ENCODE measurements at places on chromosomes 5 and 9.

DNA sequence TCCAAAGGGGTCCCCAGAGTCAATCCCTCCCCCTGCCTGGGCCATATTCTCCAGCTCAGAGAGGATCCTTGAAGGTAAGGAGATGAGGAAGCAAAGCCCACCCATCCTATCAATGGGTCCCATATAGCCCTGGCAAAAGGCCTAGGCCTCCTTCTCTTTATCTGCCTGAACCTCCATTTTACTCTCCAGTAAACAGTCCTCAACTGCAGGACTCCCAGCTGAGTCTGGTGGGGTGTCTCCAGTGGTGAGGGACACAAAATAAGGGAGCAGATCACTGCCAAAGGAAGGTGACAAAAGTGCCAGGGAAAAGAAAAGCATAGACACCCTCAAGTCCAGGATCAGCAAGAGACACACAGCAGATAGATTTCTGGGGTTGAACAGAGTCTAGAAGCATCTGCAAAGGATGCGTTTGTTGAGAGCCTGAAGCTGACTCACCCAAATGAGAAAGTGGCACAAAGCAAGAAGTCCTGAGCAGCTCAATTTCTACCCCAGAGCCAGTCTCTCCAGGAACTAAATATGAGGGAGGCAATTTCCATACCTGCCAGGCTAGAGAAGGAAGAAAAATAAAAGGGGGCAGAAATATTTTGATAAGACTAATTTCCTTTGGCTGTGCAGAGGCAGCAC lies 2.7 kb upstream of the EBF1 start:
- no peak for DNase-seq

GRCh38 chr9:137128158-137128861 lies 10.6 kb upstream of the GRIN1 start:
- DNase-seq = peak; percentile 29

- no peak for DNase-seq
Observed at GRCh38 chr9:97768746-97769145, 71.6 kb upstream of the XPA start.

DNA sequence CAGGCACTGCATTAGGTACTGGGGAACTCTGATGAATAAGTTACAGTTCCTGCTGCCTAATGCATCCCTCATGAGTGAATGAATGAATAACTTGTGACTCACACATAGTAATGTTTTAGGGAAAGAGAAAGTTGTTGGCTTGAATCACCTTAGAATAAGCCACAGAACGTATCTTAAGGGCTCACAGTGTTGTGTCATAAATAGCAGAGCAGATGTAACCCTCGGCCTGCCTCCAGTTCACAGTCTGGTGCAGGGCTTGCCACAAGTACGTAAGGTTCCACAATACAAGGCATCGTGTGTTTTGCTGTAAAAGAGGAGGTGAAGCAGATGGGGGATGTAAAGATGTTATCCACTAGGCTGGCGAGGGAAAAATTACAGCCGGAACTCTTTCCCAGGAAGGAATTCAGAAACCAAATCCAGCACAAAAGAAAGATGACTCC lies 218.7 kb downstream of the TRPM3 start:
- DNase-seq = no peak

GRCh38 chr9:129013674-129014073 lies 14.5 kb downstream of the SH3GLB2 start:
- no peak for DNase-seq

DNA sequence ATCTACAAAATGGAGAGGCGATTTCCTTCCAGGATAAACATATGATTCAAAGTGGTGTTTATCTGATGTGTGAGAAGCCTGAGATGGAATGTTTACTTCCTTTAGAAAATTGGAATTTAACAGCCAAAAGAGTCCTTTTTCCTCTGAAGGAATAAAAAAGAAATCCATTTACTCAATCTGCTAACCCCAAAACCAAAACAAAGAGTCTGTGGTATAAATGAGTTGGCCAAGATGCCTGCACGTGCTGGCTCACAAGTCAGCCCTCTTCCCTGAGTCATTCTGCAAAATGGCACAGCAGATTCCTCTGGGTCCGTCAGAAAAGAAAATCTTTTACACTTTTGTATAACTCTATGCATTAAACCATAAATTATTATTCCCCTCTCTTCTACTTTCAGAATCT lies 60.8 kb downstream of the EBF1 start:
- DNase-seq = no peak

- no peak for DNase-seq
Observed at GRCh38 chr5:10329446-10329819, 21.7 kb upstream of the CMBL start.

DNA sequence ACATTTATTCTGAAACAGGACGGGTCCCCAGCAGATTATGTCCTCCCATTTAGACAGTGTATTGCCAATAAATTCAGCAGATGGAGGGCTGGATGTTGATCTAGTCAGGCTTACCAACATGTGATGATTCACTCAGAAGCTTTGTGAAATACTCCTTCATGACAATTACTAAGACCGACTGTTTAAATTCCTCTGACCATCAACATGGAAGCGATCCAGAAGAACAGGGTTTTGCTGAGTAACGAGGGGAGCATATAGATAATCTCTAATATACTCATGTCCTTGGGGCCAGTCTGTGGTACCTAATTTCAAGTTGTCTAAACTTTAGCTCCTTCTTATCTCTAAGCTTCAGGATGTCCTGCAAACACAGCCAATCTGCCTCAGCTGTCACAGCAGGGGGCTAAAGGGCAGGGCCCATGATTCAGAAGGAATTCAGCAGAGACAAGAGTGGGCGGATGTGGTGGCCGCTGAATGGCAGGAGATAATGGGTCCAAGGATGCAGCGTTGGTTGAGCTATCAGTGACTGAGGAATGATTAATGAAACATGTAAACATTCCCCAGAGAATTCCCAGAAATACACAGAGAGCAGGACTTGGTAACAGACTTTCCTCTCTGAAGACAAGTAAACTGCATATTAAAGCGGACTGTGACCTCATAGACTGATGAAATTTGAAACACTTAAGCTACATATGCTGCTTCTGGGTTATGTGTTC lies 109.4 kb downstream of the ANKRD55 start:
- no peak for DNase-seq

DNA sequence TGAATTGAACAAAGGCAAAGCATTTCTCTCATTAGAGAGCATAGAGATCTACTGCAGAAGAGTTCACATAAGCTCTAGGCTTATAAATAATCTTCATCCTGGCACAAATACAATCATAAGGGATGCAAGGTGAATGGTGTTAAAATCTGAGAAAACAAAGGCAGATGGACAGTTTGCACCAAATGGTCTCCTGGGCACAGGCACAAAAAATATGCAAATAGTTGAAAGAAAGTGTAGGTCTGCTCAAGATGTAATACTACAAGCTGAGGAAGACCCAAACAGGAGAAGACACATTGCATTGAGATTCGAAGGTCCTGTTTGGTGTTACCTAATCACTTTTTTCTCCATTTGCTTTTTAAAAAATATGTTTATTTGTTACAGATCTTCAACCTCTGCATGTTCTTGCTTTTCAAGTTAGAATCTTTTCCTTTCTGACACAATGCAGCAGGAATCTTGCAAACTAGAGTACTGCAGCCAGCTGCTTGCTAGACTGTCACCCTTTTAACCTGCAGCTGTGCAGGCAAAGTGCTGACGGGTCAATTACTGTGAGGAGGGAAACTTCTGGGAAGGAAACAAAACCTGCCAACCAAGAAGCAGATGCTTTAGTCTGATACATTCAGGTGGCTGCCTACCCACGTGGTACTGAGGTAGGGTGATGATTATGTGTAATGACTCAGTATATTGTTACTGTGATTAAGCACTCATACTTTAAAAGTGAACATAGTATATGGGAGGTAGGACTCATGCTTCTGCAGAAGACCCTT lies 1048.6 kb upstream of the SEMA6A start:
- no peak for DNase-seq

DNA sequence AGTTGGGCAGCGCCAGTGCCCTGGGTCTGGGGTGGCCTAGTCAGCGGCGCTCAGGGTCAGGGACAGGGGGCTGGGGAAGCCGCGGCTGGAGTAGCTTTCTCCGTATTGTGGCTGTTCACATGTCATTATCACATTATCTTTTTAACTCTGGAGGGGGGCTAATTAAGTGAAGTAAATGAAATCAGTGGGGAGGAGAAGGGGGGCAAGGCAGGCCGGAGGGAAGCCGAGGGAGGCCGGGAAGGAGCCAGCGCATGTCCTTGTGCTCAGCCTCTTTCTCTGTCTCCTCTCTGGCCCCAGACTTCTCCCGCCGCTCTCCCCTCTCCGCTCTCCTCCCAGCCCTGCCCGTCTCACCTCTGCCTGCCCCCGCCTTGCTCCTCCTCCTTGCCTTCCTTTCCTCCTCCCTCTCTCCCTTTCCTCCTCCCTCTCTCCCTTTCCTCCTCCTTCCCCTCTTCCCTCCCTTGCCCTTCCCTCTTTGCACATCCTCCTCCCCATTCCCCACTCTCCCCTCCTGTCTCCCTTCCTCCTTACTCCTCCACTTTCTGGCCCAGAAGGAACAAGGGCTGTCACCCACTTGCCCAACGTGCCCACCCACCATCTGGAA lies 38.7 kb downstream of the ASS1 start:
- DNase-seq = no peak

DNA sequence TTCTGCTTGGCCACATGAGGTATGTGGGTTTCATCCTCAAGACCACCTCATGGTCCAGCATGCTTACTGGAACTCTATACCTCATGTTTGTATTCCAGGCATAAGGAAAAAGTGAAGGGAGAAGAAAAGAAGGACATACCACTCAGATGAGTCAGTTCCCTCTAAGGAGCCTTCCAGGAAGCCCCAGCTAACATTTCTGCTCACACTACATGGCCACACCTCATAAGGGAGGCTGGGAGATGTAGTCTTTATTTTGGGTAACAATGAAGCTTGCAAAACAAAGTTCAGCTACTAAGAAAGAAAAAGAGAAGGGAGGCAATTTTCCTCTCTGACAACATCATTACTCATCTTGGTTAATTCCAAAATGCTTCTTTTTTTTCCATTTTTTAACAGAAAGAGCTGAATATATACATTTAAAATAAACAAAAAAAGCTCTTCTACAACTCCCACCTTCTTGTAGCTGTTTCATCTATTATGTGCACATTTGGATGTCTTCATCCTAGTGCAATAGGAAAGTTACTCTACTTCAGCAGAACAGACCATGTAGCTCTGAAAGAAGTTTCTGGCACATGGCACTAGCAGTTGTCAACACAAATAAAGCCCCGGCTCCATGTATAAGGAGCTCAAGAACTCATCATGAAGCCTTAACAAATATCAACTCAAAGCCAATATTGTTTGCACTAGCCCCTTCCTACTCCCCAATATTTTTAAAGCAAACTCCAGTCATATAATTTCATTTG lies 123.6 kb upstream of the CCDC112 start:
- DNase-seq = no peak

DNA sequence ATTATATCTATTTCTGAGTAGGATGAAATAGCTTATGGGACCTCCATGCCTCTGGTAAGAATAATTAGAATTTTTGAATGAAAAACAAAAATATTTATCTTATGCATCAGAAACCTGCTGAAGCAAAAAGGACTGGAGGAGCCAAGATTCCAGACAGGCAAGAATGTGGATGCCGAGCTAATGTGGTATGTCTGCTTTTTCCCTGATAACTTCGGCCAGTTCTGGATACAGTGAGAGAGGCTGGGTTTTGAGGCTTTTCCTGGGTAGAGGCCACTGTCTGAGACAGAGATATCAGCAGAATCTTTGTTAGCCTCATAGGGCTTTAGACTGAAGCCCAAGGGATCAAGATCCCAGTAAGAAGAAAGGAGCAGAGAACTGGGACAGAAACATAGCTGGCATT lies 5.2 kb upstream of the CTNND2 start:
- no peak for DNase-seq

- no peak for DNase-seq
Observed at GRCh38 chr9:3397766-3398165, 128.0 kb downstream of the RFX3 start.

- no peak for DNase-seq
Observed at GRCh38 chr9:108047264-108047663, 557.7 kb upstream of the KLF4 start.

GRCh38 chr9:124040935-124041816 lies 29.6 kb downstream of the LHX2 start:
- peak; percentile 26 for DNase-seq

GRCh38 chr5:171588790-171589189 lies 169.3 kb downstream of the FGF18 start:
- DNase-seq = no peak

DNA sequence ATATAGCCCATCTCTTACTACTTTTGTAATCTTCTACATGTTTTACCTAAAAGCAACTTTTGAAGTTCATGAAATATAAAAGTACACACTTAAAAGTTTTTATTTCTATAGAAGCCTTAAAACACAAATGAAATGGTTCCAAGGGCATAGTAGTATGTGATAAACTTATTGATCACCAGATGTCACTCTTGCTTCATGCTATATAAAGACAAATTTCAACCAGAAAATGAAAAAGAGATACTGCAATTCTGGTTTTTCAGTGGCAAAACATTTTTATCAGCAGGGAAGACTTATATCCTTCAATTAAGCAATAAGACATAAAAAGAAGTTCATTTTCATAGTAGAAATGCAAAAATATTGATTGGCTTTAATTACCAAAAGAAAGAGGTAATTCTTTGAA lies 69.4 kb upstream of the FBXL17 start:
- DNase-seq = no peak

- no peak for DNase-seq
Observed at GRCh38 chr5:32067774-32068470, 106.2 kb downstream of the GOLPH3 start.

DNA sequence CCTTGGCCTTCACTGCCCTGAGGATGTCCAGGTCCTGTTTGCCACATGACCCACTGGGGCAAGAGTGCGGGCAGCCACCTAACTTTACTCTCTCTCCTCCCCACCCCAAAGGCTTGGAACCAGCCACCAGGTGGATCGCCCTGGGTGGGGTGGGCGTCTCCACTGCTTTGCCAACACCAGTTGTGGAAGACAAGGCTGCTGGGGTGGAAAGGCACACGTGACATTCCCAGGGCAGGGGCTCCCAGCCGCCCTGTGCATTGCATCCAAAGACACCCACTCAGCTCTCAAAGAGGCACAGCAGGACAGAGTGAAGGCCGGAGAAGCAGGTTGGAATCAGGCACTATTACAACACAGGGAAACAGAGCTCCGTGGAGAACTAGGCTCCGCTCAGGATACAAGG lies 162.2 kb downstream of the OLFM1 start:
- no peak for DNase-seq

GRCh38 chr5:159218595-159219023 lies 9.3 kb upstream of the RNF145 start:
- no peak for DNase-seq

GRCh38 chr5:167442922-167443321 lies 848.5 kb upstream of the WWC1 start:
- no peak for DNase-seq

- no peak for DNase-seq
Observed at GRCh38 chr9:91750343-91750742, 199.7 kb downstream of the ROR2 start.

All from activated CD4-positive, alpha-beta T cell treated with anti-CD3 and anti-CD28 coated beads, Interleukin-2, amount 50 U/mL, for 16 hours (primary cell).